Esophagus squamous epithelium (tissue), 5 donors: ENCODE measurements at places on chromosomes 7 and 10.

DNA sequence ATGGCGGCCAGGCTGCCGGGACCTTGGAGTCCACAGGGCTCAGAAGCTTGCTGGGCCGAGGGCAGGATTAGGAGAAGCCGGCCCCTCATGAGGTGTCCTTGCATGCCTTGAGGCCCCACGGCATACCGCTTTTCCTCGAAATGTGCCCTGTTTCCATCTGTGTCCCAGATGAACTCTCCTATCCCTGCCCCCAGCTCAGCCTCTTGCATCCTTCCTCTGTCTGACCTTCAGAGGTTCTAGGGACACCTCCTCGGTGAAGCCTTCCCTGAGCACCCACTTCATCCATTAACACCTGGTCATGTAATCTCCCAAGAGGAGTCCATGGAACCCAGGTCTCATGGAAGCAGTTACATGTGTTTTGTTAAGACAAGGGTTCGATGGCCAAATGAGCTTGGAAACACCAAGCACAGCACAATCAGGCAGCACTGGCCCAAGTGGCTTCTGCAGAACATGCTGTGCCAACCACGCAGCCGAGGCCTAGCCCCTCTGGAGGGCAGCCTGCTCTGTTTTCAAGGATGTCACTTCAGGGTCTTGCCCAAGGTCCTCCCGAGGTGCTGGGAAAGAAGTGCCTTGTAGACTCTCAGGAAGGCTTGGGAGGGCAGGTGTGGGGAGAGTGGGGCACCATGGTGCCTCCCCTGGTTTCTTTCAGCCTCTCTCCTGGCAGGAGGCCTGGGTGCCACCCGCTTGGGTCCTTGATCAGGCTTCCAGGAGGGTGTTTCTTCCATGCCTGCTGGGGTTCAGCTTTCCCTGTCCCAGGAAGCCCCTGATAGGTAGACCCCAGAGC lies 124.3 kb downstream of the NEURL1 start:
- DNase-seq, result no peak

- DNase-seq, result no peak
These were observed 737 bp downstream of the CABCOCO1 start for GRCh38 chr10:61663466-61663865.

DNA sequence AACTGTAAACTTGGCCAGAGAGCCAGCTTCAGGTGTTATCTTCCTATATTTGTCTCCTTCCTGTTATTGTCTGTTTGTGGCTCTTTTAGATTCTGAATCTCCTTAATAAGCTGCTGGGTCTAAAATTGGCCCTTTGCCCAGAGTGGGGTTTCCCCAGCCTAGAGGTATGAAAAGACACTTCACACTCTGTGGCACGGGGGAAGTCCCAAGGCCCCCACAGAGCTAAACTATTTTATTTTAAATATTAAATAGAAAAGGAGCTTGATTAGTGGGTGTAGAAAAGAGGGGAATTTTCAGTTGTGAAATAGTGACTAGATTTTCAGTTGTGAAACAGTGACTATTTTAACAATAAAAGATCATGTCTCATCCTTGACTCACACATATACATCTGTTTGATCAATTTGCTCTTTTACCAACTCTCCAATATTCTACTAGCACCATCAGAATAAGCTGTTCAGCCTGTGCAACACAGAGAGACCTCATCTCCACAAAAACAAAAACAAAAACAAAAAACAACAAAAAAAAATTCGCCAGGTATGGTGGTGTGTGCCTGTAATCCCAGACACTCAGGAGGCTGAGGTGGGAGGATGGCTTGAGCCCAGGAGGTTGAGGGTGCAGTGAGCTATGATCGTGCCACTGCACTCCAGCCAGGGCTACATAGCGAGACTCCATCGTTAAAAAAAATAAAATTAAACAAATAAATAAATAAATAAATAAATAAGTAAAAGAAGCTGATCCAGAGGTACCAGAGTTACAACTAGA lies 24.9 kb upstream of the ADO start:
- DNase-seq, result no peak

GRCh38 chr7:144048648-144049047 lies at the start of gene OR2A5:
Gene OR2A5, plus strand, starts transcription at chr7:144048948. Its CDS starts 1,454 bp downstream, at chr7:144050402.
- DNase-seq, result no peak

- no peak for DNase-seq
These were observed 32.8 kb upstream of the CDK14 start for GRCh38 chr7:90563286-90563685.

DNA sequence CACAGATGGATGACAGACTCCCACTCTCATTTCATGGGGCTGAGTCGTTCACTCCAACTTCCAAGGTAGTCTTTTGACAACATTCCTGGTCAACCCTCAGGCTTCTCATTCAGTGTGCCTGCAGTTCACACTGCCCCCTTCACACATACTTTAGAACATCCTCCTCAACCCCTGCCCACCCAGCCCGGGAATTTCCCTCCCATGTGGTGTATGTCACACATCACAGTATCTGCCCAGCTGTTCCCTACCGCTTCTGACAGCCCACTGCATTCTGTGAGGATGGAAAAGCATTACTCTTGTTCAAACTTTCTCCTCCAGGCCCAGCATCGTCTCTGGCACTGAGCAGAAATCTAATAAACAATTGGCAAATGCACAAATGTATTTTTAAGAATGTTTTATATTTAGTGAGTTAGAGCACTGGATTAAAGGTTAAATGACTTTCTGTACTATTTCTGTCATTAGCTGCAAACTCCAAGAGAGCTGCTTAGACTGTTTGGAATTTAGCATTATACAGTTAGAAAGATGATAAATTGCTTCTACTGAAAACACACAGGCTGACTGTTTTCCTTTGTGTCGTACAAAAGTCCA lies 110.4 kb downstream of the SFMBT2 start:
- DNase-seq, result no peak

GRCh38 chr7:128937647-128938543 lies at the start of gene IRF5:
Gene IRF5, plus strand, starts transcription at chr7:128937927. Its CDS starts 4,155 bp downstream, at chr7:128942082.
- no peak for DNase-seq

DNA sequence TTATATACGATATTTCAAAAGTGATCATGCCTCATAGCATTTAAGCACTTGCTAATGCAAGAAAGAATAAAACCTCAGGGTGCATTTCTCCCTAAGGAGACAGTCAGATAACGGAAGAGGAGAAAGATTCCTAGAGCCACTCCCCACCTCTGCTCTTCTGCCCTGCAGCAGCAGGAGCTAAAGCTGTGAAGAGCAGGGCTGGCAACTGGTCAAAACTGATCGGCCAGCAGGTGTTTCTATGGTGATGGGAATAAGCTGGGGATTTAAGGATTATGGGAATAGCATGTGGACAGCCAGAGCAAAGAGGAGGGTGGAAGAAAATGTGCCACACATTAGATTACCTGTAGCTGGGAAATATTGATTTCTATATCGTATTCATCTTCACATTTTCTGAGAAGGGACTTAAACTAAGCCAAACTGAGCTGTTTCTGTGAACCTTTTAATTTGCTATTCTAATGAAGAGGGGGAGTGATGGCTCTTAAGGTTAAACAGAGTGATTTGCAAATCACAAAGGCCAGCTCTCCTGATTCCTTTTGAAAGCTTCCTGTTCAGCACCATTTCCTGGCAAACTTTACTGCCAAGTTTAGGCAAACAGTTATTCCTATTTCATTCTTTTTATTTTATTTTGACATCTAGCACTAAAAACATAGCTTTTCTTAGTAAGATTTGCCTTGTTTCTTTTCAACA lies 268.9 kb upstream of the PFKP start:
- no peak for DNase-seq

DNA sequence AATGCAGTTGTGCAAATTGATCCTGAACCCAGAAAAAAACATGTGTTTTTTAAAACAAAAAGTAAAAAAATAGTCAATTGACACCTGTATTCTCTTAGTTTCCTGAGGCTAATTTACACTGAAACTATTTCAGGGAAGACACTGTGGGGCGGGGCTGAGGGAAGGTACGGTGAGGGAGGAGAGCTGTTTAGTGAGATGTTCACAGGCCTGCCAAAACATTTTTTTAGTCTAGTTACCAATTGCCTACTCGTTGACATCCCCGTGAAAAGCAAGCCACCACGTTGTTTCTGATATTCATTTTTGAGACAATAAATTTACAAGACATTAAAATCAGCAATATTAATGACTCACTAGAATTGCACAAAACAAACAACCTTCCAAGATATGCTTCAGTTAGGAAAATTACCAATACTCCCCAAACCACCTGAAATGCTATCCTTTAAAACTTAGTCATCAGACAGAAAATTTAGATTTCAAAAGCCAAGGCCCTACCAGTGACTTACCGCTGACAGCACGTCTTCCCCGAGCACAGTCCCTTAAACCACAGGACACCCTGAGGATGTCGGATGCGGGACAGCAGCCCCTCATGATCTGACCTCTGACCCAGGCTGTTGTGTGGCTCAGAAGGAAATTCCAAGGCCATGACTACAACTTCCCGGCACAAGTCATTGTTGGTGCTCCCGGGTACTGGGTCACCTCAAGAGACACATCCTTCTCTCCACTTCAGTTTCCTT lies 279.2 kb downstream of the PRPF18 start:
- no peak for DNase-seq

DNA sequence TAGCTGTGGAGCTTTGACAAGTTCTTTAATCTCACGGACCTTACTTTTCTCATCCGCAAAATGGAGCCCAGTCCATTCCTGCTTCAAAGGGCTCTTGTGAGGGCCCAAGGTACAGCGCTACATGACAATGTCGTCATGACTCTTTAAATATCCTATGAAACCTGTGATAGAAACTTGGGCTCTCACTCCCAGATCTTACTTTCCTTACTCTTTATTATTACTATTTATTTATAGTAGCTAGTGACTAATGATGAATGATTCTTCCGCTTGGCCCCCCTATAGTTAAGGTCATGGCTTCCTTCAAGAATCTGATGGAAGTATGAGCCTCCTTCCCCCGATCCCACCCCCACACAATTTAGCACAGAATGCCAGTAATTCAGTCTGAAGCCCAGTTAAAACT lies 41.9 kb downstream of the RBM20 start:
- no peak for DNase-seq

DNA sequence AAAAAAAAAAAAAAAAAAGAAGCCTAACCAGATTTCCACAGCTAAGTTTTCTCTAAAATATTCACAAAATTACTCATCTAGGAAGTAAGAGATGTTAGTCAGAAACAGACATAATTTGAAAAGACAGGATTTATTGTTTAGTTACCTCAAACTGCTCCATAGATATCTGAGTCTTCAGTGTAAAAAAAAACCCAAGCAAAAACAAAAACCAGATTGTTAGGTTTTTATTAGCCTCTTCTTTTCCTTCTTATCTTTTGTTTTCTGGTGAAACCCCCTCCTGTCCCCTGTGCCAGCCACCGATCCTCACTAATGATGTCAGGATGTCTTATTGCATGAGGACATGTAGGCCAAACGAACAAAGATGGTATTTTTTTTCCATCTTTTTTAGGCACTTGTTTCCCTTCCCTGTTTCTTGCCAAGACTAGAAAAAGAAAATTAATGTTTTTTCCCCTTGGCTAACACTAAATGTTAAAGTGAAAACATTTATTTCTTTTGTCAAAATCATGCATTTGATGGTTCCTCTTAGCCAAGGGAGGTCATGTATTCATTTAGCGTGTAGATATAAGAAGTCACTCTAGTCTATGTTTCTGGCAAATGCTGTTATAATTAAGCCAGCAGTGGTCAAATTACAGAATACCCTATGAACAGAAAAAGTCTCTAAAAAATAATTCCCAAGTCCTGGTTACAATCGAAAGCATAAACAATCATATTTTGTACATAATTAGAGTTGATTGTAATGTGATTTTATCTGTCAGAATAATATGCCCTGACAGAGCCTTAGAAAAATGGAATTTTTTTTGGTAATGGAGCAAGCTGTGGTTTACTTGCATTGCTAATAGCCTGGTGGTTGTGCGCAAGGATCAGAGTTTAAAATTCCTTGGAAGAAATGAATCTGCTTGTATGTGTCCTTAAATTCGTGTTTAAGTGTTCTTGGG lies 702.4 kb upstream of the FZD8 start:
- DNase-seq, result no peak

- DNase-seq, result no peak
These were observed 20.7 kb upstream of the CACUL1 start for GRCh38 chr10:118775478-118775877.

GRCh38 chr7:20131776-20132175 lies 85.4 kb downstream of the MACC1 start:
- DNase-seq, result no peak

- no peak for DNase-seq
These were observed 261.4 kb downstream of the COBL start for GRCh38 chr7:51055039-51055840.

DNA sequence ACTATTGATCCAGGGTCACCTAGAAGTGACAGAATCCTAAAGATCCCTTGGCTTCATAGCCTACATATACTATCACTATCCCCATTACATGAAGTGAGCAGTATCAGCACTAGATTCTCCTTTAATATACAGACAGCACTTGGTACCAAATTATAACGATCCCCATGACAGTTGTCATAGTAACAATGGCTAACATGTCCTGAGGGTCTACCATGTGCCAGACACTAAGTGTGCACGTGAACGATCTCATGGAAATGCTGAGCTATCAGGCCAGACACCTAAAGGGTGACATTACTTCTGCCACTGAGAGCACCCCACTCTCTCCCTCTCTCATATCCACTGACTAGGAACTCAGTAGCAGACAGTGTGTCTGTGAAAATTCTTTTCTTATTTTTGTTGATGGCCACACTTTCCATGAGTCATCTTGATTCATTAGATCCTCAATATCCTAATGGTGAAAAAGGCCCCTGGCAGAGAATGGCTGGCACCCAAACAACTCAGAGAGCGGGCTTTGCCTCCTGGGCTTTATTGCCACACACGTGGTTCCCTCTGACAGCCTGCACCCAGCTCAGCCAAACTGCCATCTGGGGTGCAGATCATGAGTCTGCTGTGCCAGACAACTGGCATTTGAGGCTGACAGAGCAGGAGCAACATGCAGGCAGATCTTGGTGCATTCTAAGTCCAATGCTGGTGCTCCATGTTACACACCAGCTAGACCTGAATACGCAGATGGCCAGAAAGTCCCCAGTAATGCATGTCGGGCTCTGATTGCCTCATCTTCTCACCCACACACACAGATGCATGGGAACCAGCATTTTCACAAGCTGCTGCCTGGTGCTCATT lies 176.3 kb downstream of the DGKI start:
- DNase-seq, result no peak

GRCh38 chr10:45253183-45253914 lies 62.1 kb downstream of the OR13A1 start:
- no peak for DNase-seq
